GOT3 (cell line): ENCODE measurements at places on chromosomes 2 and 18.
A peak's percentile ranks its signal among the peaks of the same experiment; 100 is the strongest.

DNA sequence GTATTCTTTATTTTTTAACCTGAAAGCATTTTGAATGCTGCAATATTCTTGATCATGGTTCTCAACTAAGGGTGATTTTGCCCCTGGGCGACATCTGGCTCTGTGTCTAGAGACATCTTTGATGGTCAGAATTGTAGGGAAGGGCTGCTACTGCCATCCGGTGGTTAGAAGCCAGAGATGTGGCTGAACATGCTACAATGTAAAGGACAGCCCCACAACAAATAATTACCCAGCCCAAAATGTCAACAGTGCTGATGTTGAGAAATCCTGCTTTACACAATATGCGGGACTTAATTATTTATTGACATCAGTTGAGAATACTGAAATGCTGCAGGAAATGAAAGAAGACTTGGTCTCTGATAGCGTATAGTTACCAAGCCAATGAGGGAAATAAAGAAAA lies 37.5 kb upstream of the SERPINB2 start:
- DNase-seq, result no peak

DNA sequence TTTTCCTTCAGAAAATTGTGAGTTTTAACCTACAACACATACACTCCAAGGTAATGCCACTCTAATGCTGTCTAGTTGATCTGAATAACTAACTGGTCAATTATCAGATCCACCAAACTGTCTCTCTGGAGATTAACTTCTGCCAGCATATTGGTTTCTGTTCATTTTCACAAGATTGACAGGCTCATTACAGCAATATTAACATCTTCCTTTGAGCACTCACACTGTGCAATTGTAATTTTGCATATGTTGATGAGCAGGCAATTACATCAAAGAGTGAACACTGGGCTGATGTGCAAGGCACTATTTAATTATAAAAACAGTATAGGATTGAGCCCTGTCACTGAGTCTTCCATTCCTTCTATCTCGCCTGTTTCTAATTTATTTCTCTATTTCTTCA lies 197.3 kb downstream of the SLC8A1 start:
- DNase-seq, result no peak

- no peak for DNase-seq
These were observed 116.9 kb downstream of the RIF1 start for GRCh38 chr2:151526572-151527090.

GRCh38 chr2:85413592-85414420 lies 3.6 kb upstream of the CAPG start:
- no peak for DNase-seq

DNA sequence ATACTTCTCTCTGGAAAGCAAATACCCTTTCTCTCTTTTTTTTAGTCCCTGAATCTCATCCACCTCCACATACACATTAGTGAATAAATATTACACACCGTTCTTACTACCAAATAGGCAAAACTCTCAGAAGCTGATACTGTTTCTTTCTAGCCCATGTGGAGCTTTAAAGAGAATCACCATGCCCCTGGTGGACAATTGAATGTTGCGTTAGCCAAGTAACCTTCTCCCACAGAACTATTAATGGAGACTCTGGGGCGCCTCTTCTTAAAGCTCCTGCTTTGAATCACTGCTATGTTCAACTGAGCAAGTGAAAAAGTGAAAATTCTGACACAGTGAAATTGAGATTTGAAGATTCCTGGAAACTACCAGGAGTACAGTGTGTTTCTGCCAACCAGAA lies 522.8 kb upstream of the CDH7 start:
- DNase-seq, result no peak

DNA sequence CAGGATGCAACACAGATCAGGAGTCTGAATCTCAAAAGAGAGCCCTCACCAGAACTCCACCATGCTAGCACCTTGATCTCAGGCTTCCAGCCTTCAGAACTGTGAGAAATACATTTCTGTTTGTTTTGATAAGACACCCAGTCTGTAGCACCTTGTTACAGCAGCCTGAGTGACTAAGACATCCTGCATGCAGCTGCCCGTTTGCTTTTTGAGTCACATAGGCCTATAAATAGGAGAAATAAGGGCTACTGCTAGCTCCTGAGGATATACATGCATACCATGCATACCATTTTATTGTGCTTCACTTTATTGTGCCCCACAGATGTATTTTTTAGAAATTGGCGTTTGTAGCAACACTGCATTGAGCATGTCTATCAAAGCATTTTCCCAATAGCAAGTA lies 337.8 kb downstream of the CDH2 start:
- DNase-seq, result no peak

DNA sequence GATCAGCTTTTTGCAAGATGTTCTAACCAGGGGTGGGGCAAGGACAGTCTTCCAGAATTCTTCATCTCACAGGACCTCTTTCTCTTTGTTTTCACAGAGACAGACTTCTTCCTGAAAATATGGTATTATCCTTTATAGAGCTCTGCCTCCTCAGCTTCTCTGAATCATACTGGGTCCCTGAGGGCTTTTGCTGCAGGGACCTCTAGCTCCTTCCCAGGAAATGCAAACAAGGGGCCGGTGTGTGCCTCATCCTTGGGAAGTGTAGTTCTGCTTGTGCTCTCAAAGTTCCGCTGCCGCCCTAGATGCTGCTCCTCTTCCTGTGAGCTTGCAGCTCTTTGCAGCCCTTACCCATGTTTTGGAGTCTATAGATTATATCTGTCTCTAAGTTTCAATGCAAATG lies 99.5 kb upstream of the NPAS2 start:
- DNase-seq, result no peak

DNA sequence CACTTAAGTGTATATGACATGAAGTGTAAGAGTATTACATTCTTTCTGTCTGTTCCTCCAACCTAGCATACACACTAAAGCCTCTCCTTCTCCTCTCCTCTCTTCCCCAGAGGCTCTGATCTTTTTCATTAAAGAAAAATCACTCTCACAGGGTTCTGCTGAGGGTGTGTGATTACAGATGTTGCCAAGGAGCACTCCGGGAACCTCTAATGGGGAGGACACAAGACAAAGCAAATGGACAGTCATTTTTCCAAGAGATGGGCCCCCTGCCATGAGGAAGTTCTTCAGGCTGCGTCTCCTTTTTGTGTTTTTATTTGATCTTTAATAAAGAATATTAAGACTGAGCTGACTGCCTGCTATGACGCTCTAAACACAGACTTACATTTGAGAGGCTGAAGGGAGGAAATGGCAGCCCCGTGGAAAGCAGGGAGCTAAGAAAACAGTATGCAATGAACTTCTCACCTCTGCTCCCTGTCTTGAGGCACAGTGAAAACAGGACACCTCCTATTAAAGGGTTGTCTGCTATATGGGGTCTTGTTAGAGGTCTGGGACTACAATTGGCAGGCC lies 578.1 kb downstream of the PIK3C3 start:
- no peak for DNase-seq

DNA sequence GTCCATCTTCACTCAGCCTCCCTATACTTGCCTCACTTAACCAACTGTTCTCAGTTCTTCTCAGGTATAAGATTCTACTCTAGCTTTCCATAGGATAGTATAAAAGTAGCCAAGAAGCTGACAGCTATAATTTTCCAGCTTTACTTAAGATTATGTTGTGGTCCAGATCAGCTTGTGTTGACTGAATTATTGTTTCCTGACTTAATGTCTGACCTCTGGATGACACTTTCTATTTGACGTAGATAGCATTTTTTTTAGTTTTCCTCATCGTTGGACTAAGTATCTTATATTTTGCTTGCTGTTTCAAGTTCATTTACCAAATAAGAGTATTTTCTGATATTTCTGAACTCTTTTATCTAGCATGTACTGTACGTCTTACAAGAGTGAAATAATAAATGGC lies 1272.5 kb upstream of the CDH2 start:
- DNase-seq, result no peak

DNA sequence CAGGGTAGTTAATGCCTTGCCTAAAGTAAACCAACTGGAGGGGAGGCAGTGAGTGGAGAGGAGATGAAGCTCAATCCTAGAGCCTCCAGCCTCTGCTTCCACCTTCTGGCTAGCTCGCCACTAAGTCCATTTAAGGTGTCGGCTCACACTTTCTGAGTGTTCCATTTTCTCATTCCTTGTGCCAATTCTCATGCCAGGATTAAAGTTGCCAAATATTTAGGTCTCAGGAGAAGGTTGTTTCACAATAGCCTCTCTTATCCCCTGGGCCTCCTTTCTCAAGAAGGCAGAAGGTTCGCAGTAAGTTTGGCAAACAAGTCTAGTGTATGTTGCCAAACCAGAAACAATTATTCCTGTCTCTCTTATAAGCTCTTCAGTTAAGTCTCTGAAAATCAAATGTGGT lies 57.2 kb downstream of the TACR1 start:
- DNase-seq, result no peak

GRCh38 chr2:234566622-234567021 lies 69.7 kb upstream of the ARL4C start:
- no peak for DNase-seq

DNA sequence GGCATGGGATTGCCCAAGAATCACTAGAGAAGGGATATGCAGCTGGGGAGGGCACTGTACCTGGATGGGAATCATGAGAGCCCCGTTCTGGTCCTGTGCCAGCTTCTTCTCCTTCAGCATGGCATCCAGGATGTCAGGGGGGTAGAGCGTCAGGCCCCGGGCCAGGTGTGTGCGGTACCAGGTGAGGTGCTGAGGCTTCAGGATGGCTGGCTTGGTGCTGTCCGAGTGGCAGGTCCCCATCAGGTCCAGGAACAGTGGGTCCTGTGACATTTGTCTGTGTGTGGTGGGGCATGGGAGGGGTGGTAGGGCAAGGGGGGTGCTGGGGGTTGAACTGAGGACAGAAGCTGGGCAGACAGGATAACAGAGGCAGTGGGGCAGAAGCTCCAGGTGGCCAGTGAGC lies 13.2 kb downstream of the CFAP65 start:
- no peak for DNase-seq

DNA sequence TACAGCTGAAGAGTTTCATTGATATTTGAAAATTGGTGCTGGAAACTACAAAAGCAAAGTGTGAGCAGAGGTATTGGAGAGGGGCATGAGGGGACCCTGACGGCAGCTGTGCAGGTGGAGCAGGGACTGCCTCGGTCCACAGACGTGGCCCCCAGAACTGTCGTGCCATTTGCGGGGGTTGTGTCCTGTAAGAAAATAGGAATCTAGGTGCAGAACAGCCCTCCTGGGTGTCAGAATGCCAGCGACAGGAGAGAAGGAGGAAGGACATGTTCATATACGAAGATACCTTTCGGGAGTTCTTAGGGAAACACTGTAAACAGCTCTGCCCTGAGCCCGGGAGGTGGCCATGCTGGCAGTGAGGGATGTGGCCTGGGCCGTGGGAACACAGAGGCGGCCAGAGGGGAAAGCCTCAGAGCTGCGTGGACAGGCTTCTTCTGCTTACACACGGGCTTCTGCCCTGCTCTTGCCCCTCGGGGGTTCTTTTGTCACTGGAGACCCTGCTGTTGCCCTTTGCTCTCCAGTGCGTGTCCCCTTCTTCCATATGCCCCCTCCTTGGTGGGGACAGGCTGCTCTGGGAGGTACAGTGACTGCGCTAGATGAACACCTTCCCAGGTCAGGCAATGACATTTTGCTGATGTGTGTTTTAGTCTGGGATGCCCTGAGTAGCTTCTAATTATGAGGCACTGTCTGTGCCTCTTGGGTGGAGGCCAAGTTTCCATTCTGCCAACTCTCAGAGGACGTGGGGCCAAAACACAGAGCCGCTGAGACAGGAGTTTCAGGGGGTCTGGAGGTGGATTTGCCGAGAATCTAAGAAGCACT lies 81.9 kb upstream of the TXNDC2 start:
- no peak for DNase-seq

- DNase-seq, result no peak
These were observed 95.1 kb downstream of the COMMD1 start for GRCh38 chr2:62000538-62000937.

DNA sequence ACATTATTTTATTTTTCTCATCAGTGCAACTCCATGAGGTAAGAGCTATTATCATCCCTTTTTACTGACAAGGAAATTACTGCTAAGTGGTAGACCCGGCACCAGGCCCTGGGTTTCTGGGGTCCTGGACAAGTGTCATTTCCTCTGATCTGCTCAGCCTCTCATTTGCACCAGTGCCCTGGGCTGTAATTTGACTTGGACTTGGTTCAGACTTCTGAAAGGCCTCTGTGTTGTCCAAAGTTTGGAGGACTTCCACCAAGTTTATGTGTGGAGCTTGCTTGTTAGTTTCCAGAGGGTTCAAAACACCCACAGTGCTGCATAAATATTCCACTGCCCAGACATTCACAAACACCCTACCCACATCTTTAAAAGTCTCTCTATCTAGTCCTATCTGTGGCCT lies 44.0 kb upstream of the PPP1CB start:
- DNase-seq, result no peak

DNA sequence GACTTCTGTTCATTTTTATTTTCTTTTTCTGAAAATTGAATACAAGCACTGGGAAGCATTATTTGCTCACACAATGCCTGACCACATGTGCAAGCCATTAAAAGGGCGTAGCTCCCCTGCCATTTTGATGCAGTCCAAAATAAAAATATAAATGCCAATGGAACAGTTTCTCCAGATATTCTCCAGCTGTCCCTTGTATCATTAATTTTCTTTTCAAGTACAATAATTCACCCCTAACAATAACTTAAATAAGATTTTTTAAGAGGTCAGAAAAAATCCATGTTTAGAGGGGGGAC lies 168.0 kb downstream of the TMEFF2 start:
- no peak for DNase-seq

- no peak for DNase-seq
These were observed 101.1 kb downstream of the PIGN start for GRCh38 chr18:62085756-62086155.

GRCh38 chr18:49479381-49480137 lies 7.5 kb downstream of the C18orf32 start:
- DNase-seq, result no peak

GRCh38 chr2:70921031-70921430 lies 14.7 kb upstream of the ATP6V1B1 start:
- DNase-seq, result no peak

- DNase-seq, result no peak
These were observed 73.4 kb upstream of the NEUROD1 start for GRCh38 chr2:181753686-181754085.

- DNase-seq, result no peak
These were observed 129.5 kb downstream of the MSTN start for GRCh38 chr2:189933041-189933440.

- peak; percentile 26 for DNase-seq
These were observed 60.8 kb downstream of the EFEMP1 start for GRCh38 chr2:55862673-55863390.

DNA sequence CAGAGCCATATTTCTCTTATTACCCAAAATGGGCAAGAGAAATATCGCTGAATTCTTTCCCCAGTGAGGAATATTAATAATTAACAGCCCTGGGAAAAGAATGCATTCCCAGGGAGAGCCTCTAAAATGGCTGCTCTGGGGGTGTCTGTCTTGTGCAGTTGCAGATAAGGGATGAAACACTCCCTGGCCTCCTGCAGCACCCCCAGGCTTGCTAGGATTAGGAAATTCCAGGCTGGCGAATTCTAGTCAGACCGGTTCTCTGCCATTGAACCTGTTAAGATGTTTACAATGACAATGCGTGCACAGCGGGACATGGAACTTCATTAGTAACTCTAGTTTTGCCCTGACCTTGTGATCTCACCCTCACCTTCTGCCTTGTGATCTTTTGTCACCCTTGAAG lies 24.5 kb downstream of the MRPL30 start:
- no peak for DNase-seq
